ENCODE measurements at places on chromosomes 3 and 15.
A peak's percentile ranks its signal among the peaks of the same experiment; 100 is the strongest.

DNA sequence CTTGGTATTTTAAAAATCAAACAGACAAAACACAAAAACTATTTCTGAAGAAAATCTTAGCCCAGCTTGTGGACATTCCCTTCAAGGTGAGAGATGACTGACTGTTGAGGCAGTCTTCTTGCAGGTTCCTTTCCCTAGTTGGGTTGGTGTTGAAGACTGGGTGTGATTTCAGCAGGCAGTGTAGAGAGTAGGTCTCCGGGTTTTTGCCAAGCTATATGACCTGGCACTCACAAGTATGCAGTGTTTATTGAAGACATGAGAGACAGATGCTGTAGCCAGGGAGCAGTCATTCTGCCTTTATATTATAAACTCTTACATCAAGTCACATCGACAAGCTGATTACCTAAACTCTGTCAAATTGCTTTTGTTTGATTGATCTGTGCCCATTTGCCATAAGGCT lies 17.5 kb downstream of the SENP8 start:
- DNase-seq: peak; percentile 83

GRCh38 chr3:147737376-147737775 lies 328.2 kb downstream of the ZIC1 start:
- no peak for DNase-seq

DNA sequence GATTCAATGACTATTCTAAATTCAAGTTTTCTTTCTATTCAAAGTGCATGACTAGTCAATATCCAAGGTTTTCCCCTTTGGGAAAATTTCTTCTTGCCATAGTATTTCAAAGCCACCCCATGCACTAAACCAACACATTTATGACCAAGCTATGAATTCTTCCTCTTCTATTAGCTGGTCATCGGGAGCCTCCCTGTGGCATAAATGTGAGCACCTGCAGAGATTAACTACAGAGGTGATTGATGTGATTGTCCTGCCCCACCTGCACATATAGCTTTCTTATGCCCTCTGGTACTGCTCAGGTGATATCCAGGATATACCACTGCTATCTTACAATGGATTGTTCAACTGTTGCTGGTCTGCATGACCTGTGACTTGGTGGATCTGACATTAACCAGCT lies 694.9 kb downstream of the ZBBX start:
- no peak for DNase-seq

GRCh38 chr3:51340013-51340829 lies 44.9 kb upstream of the MANF start:
- DNase-seq: no peak

- DNase-seq: no peak
Measured at GRCh38 chr15:33107950-33108349, 86.6 kb downstream of the FMN1 start.

- no peak for DNase-seq
Measured at GRCh38 chr3:77605865-77606264, 566.0 kb downstream of the ROBO2 start.

GRCh38 chr3:155179966-155180757 lies 100.0 kb downstream of the MME start:
- DNase-seq: no peak

GRCh38 chr15:89765694-89766093 lies 10.4 kb upstream of the MESP2 start:
- DNase-seq: no peak

DNA sequence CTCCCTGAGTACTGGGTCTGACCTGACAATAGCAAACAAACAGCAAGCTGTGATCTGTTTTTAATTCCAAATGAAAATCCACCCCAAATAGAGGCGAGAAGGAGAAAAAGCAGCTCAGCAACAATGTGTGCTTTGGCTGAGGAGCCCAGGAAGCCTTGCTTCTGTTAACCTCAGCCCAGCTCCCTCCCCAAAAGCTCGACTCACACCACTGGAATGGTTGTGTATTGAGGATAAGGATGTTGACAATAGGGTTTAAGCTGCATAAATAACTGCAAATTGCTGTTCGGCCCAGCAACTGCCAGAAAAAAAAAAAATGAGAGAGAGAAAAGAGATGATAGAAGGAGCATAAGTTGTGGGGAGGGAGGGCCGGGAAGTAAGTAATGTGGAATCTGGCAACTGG lies 104.0 kb upstream of the TBC1D5 start:
- DNase-seq: no peak

DNA sequence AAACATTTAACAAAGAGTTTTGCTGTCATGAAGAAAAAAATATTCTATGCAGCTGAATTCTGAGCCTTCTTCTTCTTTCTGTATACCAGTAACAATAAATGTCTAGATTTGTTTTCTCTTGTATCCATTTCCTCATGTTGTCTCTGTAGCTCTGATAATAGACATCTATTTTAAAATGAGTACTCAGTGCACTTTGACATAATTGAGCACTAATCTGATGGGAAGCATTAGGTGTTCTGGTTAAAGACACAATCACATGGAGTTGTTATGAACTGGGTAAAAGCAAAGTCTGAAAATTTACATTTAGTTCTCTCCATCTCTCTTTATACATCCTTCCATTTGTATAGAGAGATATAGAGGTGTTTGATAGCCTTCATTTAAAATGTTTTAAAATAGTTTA lies 230.0 kb downstream of the BCHE start:
- DNase-seq: no peak

DNA sequence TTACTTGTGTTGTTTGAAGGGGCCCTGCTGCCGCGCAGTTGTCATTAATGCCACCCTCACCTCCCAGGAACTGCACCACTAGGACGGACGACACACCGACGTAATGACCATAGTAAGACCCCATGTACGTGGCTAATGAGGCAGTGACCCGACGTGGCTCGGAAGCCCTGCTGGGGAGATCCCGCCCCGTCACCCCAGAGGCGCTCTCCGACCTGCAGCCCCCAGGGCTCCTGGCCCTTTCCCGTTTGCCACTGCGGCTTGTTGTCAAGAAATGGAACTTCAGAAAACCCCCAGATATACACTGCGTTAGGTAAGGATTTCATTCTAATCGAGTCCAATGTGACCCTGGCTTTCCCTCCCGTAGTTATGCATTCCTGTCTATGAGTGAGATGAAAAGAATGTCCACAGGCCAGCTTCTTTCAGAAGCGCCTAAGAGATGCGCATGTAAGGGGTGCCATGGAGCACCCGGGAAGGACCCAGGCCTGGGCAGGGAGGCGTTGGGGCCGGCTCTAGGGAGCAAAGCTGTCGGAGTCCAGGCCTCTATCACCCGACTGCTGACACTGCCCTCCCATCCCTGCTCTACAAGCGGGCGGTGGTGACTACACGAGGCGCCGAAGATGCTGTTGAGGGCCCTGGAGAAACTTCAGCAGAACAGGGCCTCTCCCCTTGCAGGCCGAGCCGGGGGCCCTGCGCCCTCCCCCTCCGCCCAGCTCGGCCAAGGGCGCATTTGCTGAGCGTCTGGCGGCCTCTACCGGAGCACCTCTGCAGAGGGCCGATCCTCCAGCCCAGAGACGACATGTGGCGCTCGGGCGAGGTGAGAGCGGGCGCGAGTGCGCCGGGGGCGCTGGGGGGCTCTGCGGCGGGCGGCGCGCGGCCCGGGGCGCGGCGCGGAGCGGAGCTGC lies at the start of gene GABRA5:
Gene GABRA5 (plus strand): TSS at position 765 of the 902 bp plus-strand sequence. CDS start 2,187 bp downstream, outside the sequence.
- peak; percentile 68 for DNase-seq

DNA sequence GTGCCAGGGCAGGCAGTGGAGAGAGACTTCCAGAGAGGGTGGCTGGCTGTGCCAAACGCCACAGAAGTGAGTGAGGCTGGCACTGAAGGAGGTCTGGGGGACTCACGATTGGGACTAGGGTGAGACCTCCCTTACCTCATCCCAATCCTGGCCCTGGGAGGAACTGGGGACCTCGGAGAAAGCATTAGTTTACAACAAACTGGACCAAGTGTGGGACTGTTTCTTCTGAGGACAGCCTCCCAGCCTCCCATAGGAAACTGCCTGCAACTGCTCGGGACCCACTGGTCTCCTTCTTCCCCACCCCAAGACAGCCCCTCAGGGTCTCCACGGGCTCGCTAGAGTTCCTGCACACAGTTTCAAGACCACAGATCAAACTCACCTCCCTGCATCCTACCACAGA lies 45.4 kb downstream of the ST6GAL1 start:
- DNase-seq: no peak

DNA sequence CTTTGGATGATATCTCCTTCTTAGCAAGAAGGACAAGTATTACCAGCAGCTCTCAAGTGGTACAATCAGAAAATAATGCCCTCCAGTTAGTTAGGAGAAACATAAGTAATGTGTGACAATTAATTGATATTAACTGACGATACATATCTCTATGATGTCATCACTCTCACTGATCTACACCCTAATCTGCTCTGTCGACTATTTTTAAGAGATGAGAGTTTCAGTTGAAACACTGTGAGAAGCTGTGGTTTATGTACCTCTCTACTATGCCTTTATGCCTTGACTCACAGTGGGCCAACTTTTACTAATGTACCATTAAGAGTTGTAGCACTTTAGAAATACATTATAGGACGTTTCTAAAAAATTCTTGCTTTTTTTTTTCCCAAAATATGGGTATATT lies 8.6 kb downstream of the CEP152 start:
- no peak for DNase-seq

DNA sequence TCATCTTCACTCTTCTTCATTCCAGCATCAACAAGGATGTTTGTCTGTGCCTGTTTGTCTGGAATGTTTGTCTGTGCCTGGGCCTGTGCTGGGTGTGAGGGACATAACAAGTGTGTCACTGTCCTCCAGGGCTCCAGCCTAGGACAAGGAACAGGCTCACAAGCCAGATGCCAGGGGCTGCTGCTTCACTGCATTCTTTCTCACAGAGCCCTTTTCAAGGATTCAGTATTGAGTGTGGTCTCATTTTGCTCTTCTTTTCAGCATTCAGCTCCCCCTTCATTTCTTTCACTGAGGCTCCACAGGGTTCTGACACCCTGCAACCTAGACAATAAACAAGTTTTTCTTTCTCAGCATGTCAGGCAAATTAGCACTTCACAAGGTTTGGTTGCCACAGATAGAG lies 43.6 kb upstream of the KY start:
- no peak for DNase-seq

- DNase-seq: no peak
Measured at GRCh38 chr3:14216257-14217048, 37.8 kb downstream of the LSM3 start.

GRCh38 chr15:46265664-46266347 lies 631.0 kb downstream of the SQOR start:
- DNase-seq: no peak

DNA sequence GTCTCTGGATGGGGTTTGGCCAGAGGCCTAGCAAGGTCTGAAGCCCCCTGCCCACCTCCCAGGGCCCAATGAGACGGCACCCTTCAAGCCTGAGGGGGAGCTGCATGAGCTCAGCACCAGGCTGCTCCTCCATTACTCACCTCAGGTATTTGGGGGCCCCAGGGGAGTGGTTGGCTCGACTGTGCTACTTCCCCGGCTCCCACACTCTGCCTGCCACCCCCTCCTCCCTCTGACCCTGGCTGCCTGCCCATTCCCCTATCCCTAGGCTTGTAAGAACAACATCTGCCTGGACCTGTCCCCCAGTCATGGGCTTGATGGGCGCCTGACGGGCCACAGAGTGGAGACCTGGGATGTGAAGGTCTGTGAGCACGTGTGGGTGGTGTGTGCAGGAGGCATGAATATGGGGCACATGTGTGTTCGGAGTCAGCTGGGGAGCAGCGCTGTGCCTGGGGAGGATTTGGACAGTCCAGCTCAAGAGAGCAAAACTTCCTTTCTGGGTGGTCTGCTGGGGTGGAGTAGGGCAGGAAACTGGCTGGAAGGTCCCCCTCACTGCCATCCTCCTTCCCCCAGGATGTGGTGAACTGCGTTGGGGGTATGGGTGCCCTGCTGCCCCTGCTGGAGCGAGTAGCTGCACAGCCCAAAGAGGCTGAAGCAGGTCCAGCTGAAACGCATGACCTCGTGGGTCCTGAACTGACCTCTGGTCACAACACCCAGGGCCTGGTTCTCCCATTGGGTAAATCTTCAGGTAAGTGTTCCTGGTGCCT lies 17.4 kb downstream of the NBEAL2 start:
- no peak for DNase-seq

GRCh38 chr3:6526861-6527260 lies 334.1 kb upstream of the GRM7 start:
- DNase-seq: no peak

DNA sequence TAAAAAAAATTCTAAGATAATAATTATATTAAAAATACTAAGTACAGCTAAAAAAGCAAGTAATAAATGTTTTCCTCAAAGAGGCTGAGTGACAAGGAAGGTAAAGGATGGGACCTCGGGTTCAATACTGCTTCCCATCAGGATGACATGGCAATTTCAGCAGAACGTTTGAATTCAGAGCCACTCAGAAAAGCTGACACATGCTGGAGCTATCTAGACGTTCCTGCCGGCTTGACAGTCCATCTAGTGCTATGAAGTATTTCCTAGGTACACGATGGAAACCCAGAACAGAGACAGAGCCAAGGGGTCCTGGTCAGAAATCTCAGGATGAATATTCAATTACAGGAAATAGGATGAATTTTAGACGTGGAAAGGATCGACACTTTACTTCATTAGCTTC lies 361.8 kb downstream of the FGF12 start:
- no peak for DNase-seq

DNA sequence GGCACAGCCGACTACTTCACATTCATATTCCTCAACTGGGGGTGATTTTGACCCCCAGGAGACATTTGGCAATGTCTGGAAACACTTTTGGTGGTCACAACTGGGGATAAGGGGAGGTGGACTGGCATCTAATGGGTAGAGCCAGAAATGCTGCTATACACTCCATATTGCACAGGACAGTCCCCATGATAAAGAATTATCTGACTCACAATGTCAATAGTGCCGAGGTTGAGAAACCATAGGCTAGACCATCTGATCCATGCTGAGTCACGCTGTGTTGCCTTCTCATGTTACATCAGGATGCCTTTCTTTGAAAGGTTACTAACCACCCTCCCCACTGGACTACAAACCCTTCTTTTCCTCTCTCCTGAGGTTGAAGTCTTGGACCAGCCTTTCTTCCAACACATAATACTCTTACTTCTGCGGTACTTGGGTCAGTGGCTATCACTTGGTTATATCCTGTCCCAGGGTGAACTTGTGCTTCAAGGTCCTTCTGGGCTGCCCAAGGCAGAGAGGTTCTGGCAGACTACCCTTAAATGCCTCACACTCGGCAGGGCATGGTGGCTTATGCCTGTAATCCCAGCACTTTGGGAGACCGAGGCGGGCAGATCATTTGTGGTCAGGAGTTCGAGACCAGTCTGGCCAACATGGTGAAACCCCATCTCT lies 68.8 kb downstream of the CTNNB1 start:
- DNase-seq: no peak

GRCh38 chr3:43224405-43225073 lies 61.8 kb upstream of the SNRK start:
- no peak for DNase-seq

GRCh38 chr3:42745776-42746454 lies 27.1 kb downstream of the CCDC13 start:
- no peak for DNase-seq
